ENCODE measurements at places on chromosomes 5 and 9.
A peak's percentile ranks its signal among the peaks of the same experiment; 100 is the strongest.

DNA sequence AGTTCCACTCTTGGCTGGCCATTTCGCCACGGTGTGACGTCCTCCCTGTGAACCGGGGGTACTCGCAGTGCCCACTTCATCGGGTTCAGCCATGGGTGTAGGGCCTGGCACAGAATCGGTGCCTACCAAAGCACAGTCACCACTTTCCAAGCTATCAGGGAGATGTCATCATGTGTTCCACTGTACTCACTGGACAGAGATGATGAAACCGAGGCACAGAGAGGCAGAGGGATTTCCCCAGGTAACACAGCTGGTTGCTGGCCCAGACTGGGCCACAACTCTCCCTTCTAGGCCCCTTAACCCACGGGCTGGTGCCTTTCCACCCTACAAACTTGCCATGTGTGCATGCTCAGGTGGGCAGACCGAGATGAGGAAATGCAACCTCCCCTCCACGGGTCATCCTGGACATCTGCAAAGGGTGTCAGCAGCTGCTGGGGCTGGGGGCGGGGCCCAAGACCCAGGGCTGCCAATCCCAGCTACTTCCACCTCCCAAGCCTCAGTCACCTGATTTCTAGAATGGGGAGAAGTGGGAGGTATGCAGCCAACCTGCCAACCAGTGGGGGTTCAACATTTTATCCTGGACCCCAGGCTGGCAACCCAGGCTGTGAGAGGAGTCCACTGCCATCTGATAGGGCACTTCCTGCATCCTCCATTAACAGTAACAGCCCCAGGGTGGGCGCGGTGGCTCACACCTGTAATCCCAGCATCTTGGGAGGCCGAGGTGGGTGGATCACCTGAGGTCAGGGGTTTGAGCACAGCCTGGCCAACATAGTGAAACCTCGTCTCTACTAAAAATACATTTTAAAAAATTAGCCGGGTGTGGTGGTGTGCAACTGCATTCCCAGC is 893 bp upstream of the SH2D3C start:
- peak; percentile 55 for DNase-seq

GRCh38 chr9:123657941-123658340 is 272.0 kb downstream of the DENND1A start:
- DNase-seq: no peak

GRCh38 chr5:64532657-64533056 is 26.8 kb downstream of the RGS7BP start:
- no peak for DNase-seq

DNA sequence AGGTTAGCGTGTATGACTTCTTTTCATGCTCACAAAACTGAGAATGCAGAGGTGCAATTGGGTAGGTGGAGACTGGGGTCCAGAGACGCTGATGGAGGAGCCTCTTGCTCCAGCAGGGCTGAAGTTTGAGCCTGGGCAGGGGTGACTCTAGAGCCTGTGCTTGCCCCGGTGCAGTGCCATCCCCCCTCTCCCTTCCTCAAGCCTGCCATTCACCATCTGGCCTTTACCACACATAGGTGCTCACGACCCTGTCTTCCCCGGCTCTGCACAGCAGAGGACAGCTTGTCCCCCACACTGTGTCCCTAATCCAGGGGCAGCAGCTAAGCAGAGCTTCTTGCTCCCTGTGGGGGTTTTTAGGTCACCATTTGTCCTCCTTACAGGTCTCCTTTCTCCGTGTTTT is 86.5 kb downstream of the DAP start:
- no peak for DNase-seq
